HS-5 (cell line): ENCODE measurements at places on chromosomes 2 and 18.

GRCh38 chr2:58155160-58155778 lies 85.9 kb downstream of the FANCL start:
- DNase-seq: no peak

- DNase-seq: no peak
Measured at GRCh38 chr2:232882085-232882484, 12.0 kb downstream of the SNORC start.

GRCh38 chr2:1731963-1732768 lies 12.1 kb downstream of the PXDN start:
- DNase-seq: no peak

DNA sequence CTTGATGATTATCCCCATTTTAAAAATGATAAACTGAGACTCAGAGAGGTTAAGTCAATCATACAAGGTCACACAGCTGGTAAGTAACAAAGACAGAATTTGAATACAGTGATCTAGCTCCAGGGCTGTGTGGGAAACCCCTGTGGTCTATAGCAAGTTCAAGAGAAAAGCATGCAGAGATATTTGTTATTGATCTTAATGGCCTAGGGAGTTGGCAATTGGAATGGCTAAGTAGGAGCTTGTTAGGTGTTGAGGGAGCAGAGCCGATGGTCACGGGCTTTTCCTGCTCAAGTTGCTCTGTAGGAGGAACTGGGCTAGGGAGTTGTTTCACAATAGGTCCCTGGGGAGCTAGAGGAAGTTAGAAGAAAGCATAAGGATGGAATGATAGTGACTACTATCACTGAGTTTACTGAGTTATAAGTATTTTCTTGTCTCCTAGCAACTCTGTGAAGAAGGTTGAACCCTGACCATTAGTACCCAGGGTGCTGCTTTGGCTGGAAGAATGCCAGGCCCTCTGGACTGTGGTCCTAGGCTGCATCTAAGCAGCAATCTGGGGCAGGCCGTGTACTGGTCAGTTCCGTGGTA lies 30.0 kb downstream of the RNF125 start:
- peak; percentile 9 for DNase-seq

DNA sequence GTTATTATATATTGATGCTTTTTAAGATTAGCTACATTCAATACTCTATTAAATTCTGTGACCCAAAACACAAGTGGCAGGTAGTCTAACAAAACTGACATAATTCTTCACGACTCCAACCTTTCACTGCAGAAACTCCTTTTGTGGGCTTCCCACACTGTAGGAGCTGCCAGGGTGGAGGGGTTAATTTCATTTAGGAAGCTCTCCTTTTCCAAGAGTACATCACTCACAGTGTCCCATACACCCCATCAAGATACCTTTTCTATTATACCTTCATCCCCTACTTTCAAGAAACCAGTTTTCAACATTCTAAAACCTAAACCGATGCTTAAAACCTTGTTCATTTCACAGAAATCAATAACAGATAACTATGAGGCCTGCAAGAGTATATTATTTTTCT lies 825 bp downstream of the THUMPD2 start:
- no peak for DNase-seq

GRCh38 chr18:57312346-57313144 lies 39.8 kb upstream of the ST8SIA3 start:
- no peak for DNase-seq

GRCh38 chr2:213036836-213037235 lies 114.6 kb downstream of the IKZF2 start:
- DNase-seq: no peak

GRCh38 chr2:119760956-119761275 lies 1.2 kb downstream of the PTPN4 start:
- DNase-seq: no peak

- DNase-seq: no peak
Measured at GRCh38 chr18:47780011-47780725, 150.3 kb downstream of the SMAD2 start.

DNA sequence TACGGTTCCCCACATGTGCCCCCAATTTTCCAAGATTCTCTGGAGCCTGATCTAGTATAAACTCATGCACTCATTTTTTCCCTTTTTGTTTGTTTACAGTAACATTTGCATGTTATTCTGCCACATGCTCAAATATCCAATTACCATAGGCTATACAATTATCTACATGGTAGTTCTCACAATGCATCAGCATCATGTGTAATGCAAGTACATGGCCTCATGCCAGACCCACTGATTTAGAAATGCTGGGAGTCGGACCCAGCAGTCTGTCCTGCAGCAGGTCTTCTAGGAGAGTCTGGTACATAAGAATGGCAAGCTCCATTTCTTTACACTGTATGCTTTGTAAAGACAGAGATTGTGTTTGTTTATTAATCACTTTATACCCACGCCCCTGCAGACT lies 107.7 kb downstream of the CBLN2 start:
- DNase-seq: no peak

GRCh38 chr2:30372826-30373225 lies 74.2 kb upstream of the LCLAT1 start:
- DNase-seq: no peak

- DNase-seq: no peak
Measured at GRCh38 chr2:6879011-6879410, 1.4 kb downstream of the RSAD2 start.

DNA sequence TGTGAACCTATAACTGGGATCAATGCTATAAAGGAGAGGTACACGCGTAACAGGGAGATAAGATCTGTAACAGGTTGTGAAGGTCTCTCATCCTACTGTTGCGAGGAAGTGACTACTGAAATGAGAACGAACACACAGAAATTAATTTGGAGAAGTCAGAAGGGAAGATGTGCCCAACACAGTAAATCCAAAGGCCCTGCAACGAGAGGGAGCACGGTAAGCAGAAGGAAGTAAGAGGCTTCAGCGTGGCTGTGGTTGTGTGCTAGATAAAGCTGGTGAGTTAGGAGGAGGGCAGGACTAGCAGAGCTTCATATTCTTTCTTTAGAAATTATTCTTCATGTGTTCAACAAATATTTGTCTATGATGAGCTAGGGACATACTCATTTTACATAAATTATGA lies 2.5 kb upstream of the ATG16L1 start:
- DNase-seq: no peak

- no peak for DNase-seq
Measured at GRCh38 chr2:19000776-19001175, 357.6 kb downstream of the OSR1 start.

DNA sequence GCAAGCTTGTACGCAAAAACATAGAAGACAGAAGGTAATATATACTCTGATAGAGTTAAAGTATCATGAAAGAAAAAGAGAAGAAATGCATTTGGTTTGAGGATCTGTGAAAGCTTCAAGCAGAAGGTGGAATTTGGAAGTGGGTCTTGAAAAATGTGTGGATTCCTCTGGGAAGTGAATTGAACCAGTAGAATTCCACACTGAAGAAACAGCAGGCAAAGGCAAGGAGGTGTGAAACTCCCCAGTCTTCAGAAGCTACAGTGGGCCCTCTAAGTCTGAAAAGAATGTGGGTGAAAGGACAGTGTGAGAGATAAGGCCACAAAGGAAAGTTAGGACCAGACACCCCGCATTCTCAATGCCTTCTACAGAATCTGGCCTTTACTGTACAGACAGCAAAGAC lies 25.6 kb downstream of the COBLL1 start:
- no peak for DNase-seq

DNA sequence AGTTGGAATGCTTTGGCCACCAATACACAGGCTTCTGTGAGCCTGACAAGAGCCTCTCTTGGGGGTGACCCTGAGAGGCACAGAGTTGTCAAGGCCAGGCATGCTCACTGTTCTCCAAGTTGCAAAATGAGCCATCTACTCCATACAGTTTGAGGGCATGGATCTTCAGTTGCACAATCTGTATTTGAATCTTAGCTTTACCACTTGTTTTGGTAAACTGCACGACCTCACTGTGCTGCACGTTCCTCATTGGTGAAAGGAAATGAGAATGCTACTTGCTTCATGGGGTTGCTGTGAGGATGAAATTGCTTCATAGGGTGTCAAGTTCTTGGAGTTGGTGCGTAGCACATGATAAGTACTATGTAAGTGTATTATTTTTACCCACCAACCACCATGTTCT lies 12.0 kb upstream of the HAAO start:
- DNase-seq: no peak

- peak; percentile 73 for DNase-seq
Measured at GRCh38 chr2:164000176-164000575, 264.4 kb upstream of the FIGN start.

GRCh38 chr2:144430722-144431391 lies 89.1 kb downstream of the ZEB2 start:
- DNase-seq: no peak

DNA sequence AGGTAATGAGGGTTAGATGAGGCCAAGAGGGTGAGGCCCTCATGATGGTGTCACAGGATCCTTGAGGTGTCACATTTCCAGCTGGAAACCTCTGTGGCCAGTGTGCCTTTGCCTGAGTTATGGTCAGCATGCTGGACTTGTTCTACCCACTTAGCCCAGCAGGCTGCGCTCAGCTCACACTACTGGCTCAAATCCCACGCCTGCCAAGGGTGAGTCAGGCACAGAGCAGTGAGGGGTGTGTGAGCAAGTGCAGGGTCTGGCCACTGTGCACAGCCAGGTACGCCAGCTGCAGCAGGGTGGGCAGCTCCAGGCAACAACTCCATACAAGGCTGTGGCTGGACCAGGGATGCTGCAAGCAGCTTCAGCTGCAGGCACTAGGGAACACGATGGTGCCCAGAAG lies 616.6 kb upstream of the FSHR start:
- no peak for DNase-seq

GRCh38 chr18:24130494-24130893 lies 8.4 kb upstream of the CABYR start:
- DNase-seq: no peak

GRCh38 chr18:9417073-9417851 lies 58.1 kb upstream of the RALBP1 start:
- no peak for DNase-seq

DNA sequence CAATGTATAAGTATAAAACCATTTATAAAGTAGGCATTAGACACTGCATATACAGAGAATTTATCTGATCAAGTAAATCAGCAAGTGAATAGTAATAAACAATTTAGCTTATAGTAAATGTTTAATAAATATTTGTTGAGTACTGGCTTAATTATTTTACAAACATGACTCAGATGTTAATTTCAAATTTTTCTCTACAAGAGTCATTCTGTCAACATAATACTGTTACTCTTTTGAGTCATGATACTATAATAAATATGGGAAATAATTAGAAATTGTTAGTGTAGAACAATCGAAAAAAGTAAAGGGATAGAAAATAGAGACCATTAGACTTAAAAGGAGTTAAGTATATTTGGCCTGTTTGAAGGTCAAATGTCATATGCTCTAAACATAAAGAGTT lies 133.6 kb upstream of the MC4R start:
- no peak for DNase-seq

GRCh38 chr2:221006084-221006483 lies 566.0 kb downstream of the EPHA4 start:
- DNase-seq: no peak

GRCh38 chr18:62894681-62895390 lies 179.5 kb downstream of the PHLPP1 start:
- no peak for DNase-seq

- DNase-seq: no peak
Measured at GRCh38 chr2:26940001-26940400, 30.4 kb upstream of the MAPRE3 start.

GRCh38 chr2:144570566-144570965 lies 50.6 kb upstream of the ZEB2 start:
- DNase-seq: no peak

DNA sequence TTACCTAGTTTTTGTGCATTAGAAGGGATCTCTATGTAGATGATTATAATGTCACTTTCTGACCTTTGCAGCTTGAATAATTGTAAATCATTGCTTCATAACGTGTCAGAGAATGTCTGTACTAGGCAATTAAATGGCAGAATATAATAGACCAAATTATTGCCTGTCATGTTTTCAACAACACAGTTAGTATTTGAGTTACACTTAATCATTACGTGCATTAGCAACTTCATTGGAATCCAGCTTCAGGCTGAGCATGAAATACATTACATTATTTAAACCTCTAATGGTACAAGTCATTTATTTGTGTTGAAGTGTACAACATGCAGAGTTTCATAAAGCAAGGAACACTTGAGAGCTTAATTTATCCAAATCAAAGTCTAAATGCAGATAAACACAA lies 48.0 kb downstream of the ZNF407 start:
- DNase-seq: no peak

GRCh38 chr2:24121469-24121868 lies 1.7 kb downstream of the PFN4 start:
- no peak for DNase-seq
